ENCODE measurements at places on chromosomes 3 and 15.

GRCh38 chr3:42140665-42141203 is 49.6 kb downstream of the TRAK1 start:
- no peak for DNase-seq

GRCh38 chr15:95958382-95958781 is 372.1 kb upstream of the NR2F2 start:
- DNase-seq = no peak

DNA sequence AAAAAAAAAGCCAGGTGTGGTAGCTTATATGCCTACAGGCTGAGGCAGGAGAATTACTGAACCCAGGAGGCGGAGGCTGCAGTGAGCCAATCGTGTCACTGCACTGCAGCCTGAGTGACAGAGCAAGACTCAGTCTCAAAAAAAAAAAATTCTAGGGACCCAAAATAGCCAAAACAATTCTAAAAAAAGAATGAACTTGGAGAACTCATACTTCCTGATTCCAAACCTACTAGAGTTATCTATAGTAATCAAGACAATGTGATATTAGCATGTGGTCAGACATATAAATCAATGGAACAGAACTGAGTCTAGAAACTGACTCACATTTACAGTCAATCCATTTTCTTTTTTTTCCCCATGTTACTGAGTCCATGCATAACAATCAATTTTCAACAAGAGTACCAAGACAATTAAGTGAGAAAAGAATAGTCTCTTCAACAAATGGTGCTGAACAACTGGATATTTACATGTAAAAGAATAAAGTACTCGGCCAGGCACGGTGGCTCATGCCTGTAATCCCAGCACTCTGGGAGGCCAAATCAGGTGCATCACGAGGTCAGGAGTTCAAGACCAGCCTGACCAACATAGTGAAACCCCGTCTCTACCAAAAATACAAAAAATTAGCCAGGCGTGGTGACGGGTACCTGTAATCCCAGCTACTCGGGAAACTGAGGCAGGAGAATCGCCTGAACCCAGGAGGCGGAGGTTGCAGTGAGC is 11.9 kb downstream of the PRKAR2A start:
- DNase-seq = no peak

DNA sequence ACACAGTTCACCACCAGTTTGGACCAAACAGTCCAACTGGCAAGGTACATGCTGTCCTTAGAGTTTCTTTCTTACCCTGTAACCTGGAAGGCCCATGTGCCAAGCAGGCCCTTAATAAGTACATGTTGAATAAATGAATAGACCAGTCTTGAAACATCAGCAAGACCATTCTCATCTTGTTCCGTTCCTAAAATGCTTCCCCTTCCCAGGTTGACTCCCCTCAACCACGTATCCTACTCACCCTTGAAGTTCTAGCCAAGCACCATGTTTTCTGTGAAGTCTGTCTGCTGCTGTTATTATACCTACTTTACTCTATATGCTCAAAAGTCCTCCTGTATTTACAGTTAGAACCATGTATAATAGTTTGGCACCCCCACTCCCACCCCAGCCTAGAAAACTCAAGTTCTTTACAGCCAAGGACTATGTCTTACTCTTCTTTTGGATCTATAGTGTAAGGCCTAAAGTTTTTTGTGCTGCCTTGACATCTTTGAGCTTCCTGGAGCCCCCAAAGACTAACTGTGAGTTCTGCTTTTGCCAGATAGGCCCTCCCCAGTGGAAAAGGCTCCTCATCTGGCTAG is 49.2 kb upstream of the SSR3 start:
- DNase-seq = no peak

- no peak for DNase-seq
Measured at GRCh38 chr15:77837649-77838025, 204.9 kb upstream of the LINGO1 start.

DNA sequence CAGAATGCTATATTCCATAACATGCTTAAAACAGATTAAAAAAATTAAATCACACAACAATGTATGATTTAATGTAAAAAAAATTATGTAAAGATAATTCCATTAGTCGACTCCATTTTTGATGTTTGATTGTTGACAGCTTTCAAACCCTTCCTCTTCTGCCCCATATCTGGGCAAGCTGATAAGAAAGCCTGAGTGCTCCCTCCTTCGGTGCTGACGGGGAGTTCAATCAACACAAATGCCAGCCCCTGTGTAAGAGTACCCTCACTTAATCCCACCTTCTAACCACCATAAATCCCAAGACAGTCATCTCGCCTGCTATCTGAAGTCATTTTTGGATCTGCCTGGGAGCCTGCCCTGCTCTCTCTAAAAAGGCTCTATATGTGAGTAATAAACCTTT is 59.8 kb upstream of the IP6K2 start:
- DNase-seq = no peak

GRCh38 chr3:189458528-189458927 is 172.7 kb upstream of the TP63 start:
- peak; percentile 51 for DNase-seq

- no peak for DNase-seq
Measured at GRCh38 chr3:177295116-177295515, 97.8 kb upstream of the TBL1XR1 start.

DNA sequence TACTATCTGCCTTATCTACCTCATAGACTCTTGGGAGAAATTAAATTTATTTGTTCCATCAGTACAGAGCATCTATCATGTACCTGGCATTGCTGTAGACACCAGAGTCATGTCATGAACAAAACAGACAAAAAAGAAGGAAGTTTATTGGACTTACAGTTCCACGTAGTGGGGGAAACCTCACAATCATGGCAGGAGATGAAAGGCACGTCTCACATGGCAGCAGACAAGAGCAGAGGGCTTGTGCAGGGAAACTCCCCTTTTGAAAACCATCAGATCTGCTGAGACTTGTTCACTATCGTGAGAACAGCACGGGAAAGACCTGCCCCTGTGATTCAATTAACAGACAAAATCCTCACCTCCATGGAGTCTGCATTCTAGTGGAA is 25.6 kb upstream of the ACAP2 start:
- DNase-seq = no peak

DNA sequence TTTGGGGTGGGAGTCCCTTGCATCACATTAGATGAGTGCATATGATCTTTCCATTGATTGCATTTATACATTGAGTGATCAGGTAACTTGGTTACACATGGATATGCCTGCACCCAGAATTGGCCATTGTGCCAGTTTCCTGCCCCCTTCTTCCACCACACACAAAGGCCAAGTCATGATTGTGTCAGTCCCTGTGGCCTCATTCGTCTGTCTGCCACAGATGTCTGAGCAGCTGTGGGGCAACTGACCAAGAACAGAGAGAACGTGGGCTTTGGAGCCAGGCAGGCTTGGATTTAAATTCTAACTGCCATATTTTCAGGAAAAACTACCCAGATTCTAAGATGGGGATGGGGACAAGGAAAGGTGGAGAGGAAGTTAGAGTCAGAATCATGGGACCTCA is 27.0 kb downstream of the CCNL1 start:
- no peak for DNase-seq

DNA sequence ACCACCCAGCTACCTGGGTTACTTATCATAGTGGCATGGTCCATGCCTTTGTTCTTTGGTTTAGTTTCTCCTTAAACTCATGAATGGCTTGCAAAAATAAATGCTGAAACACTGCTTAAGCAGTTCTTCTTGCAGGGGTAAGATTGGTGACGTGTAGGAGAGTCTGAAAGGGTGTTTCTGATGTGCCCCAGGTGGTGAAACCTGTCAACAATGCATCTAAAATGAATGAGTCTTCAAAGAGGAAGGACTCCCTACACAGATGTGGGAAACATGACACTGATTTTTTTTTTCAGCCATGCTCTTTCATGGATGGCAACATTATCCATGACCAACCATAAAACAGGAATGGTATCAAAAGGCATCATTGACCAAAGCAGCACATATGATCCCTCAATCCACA is 72.0 kb downstream of the KCNH8 start:
- DNase-seq = no peak

GRCh38 chr3:185813205-185813604 is 11.6 kb downstream of the IGF2BP2 start:
- DNase-seq = no peak

DNA sequence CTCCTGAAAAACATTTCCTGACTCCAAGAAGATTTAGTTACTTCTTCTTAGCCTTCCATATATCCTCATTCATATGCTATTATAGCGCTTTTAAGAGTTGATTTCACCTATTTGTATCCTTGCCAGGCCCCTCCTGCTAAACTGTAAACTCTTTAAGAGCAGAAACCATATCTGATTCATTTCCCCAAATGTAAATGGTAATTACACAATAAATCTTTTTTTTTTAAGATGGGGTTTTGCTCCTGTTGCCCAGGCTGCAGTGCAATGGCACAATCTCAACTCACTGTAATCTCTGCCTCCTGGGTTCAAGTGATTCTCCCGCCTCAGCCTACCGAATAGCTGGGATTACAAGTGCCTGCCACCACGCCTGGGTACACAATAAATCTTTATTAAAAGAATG is 4.5 kb downstream of the DLEC1 start:
- no peak for DNase-seq

- no peak for DNase-seq
Measured at GRCh38 chr15:40053079-40053830, 14.3 kb upstream of the SRP14 start.

DNA sequence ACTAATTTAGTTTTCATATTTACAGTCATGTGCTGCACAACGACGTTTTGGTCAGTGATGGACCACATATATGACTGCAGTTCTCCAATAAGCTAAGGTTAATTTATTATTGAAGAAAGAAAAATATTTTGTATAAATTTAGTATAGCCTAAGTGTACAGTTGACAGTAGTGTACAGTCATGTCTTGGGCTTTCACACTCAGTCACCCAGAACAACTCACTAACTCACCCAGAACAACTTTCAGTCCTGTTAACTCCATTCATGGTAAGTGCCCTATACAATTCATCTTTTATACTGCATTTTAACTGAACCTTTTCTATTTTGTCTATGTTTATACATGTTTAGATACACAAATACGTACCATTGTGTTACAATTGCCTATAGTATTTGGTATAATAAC is 3.8 kb upstream of the GABRR3 start:
- no peak for DNase-seq

GRCh38 chr3:129343643-129344360 is 65.1 kb downstream of the HMCES start:
- no peak for DNase-seq

DNA sequence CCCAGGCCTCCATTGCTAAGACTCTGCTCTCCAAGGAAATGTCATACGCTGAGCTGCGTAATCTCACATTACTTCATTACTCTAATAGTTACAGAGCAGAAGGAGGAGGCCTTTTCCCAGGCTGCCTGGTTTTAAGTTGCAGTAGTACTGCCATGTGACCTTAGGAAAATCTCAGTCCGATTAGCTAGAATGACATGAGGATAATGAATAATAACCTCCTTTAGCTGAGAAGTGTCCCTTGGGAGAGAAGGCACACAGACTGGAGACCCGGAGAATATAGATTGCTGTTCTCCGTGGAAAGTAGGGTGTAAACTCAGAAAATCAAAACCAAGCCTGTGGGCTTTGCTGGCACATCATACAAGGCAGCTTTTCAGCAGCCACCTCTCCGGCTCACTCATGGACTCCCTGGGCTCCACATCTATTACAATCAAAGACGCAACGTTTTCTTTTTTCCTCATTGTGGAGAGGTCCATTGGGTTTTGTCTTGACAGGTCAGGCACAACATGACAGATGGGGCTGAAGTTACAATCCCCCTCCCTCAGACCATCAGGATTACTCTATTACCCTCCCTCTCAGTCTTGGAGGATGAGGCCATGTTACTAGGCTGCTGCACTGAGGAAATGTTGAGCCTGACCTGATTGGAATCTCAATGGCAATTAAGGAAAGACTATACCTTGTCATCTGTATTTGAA is 134.8 kb upstream of the MB21D2 start:
- no peak for DNase-seq

GRCh38 chr3:194587438-194587931 is 45.7 kb downstream of the TMEM44 start:
- DNase-seq = no peak

- DNase-seq = no peak
Measured at GRCh38 chr3:185711255-185711870, 113.5 kb downstream of the IGF2BP2 start.

- no peak for DNase-seq
Measured at GRCh38 chr3:130519754-130520153, 2.8 kb downstream of the COL6A6 start.

- DNase-seq = no peak
Measured at GRCh38 chr3:95442766-95443165, 1371.6 kb upstream of the EPHA6 start.

GRCh38 chr3:4739289-4740236 is 239.7 kb upstream of the BHLHE40 start:
- no peak for DNase-seq

GRCh38 chr15:48266024-48266689 is 60.1 kb downstream of the SLC12A1 start:
- no peak for DNase-seq

DNA sequence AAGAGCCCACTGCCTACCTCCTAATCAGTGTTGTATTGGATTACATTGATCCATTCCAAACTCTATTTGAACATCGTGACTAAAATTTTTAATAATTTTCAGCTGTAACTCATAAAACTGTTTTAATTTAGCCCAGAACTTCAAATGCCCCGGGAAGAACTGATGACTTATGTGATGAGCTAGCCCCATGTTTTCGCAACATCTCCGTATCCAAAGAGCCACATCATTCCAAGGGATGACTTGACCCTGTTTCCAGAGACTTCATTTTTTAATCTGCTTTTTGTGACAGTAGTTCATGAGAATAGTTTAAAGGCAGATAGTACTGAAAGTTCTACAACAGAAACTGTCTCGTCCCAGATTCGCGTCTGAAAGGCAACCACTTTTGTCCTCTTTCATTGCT is 97.4 kb downstream of the STAC start:
- DNase-seq = no peak

- DNase-seq = no peak
Measured at GRCh38 chr3:58646503-58646902, 20.1 kb downstream of the FAM3D start.

DNA sequence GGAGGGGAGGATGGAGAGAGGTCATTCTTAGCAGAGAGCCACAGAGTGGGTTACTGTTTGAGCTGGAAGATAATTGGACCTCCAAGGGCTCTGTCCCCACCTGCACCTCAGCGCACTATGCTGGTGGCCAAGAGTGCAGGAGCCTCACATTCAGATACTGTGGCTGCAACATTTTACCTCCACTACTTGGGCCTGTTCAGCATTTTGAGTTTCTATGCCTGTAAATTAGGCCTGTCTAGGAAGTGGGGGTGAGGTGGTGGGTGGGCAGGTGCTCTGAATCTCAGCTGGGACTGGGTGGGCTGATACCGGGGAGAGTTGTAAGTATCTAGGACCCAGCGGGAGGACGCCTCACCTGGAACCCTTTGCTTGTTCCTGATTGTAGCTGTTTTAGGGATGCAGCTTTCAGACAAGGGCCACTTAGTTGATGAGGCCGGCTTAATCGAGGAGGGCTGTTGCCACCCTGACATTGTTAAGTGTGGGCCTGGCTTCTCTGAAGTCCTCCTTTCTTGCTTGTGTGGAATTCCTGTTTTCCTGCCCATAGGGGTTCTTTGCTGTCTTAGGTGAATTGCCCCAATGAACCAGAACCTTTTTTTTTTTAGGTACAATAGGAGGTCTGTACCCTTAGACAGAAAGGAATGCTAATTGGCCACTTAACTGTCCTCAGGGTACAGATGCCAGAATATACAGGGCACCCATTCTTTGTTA is 83.8 kb downstream of the SMAD3 start:
- no peak for DNase-seq

- peak; percentile 60 for DNase-seq
Measured at GRCh38 chr3:169966951-169967915, 626 bp downstream of the SEC62 start.

GRCh38 chr3:53065841-53066480 is 20.1 kb upstream of the SFMBT1 start:
- DNase-seq = no peak

- DNase-seq = no peak
Measured at GRCh38 chr3:169575381-169575780, 88.1 kb downstream of the MECOM start.

Data from NCI-H510A (cell line).